Karpas-422 (cell line): ENCODE measurements at places on chromosomes 6 and 20.

DNA sequence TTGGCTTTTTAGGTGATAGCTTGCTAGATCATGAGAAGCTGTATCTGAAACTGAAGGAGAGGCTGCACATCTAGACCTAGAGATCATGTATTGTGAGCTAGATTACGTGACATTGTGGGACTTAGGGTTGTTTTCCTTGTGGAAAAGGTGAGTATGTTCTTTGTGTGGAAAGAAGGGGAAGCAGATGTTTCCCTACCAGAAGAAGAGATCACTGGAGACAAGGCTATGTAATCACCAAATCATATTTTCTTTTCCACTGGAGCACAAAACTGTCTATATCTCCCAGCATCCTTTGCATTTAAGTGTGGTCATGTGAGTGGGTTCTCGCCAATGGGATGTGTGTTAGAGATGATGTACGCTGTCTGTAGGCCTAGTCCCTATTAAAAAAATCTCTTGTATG lies 7.0 kb upstream of the EPB41L2 start:
- no peak for DNase-seq

GRCh38 chr6:129504456-129504855 lies 205.5 kb downstream of the ARHGAP18 start:
- DNase-seq: no peak

DNA sequence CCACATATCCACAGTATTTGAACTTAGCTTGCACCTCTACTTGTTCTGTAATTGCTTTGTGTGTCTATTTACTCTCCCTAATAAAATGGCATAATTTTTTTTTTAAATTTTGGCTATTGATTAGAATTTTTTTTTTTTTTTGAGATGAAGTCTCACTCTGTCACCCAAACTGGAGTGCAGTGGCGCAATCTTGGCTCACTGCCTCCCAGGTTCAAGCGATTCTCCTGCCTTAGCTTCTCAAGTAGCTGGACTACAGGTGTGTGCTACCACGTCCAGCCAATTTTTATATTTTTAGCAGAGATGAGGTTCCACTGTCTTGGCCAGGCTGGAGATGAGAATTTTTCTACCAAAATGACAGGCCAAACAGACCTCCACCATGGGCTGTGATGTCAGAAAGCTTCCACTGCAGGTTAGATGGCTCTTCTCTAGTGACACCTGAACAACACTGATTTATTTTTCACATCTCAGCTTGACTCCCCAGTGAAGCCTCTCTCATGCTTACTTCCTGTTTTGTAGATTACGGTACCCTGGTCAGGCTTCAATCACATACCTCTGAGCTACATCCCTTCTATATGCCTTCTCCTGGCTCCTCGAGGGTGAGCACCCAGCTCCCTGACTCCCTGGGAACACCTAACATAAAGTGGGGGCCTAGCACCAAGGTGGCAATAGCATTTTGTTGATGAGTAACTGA lies 112.8 kb downstream of the ARHGAP18 start:
- no peak for DNase-seq

DNA sequence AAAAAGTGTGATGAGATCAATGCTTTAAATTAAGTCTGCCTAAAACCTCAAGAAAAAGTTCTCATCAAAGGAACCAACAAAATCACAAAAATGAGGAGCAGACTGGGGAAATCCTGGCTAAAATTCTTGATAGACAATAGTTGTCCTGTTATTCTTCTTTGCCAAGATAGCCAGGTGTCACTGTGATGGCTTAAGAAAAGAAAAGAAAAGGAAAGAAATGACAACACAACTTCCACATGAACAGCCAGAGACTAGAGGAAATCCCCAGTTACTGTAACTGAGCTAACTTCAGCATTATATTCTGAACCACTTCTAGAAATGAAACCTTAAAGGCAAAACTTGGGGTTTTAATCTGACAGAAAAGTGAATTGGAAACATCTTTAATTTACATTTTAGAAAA lies 129.6 kb downstream of the CD24 start:
- DNase-seq: no peak

DNA sequence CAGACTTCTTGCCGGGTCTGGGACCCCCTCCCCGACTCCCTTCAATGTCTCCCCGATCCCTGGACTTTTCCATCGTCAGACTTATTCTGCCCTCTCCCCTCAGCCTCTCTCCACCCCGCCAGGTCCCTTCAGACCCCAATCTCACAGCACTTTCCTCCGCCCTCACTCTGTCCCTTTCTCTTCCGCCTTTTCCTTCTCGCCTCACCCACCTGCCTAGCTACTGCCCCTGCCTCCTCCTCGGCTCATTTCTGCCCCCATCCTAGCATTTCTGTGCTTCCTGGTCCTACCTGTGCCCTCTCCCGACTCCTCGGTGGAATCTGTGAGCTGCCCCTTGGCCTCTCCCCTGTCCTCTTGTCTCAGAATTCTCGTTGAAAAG lies 616 bp downstream of the CHMP4B start:
- peak; percentile 77 for DNase-seq

DNA sequence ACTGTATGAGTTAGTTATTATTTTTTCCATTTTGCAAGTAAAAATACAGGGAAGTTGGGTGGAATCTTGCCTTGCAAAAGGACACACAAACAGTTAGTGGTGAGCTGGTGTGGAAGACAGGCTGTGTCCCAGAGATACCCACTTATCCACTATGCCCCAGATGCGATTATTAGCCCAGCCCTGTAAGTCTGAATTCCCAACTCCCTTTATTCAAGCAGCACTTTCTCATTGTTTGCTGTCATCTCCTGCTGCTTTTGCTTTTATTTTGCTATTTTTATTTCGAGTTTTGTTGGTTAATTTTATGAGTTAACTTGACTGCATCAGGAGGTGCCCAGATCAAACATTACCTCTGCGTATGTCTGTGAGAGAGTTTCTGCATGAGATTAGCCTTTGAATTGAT lies 239.4 kb downstream of the DOK5 start:
- no peak for DNase-seq

- no peak for DNase-seq
These were observed 117.8 kb upstream of the NEDD9 start for GRCh38 chr6:11350294-11350693.

DNA sequence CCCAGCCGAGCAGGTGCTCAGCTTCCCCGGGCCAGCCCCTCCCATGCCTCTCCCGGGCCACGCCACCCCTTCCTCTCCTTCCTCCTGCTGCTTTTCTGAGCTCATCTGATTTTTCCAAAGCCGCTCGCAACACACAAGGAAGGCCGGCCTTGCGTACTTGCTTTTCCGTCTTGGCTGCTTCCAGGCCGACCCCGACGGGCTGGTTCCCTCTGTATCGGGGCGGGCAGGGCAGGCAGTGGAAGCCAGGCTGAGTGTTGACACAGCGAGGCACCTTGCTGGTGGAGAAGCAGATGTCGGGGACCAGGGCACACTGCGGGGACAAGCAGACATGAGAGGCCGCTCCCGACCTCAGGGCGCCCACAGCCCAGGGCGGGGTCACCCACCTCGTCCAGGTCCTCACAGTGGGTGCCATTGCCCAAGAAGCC lies 21.1 kb downstream of the THBS2 start:
- no peak for DNase-seq

GRCh38 chr20:18394363-18394762 lies 72.5 kb downstream of the DZANK1 start:
- DNase-seq: no peak
